ENCODE measurements at places on chromosomes 5 and 9.
A peak's percentile ranks its signal among the peaks of the same experiment; 100 is the strongest.

- no peak for DNase-seq
Observed at GRCh38 chr5:65163698-65164097, 318.0 kb downstream of the ADAMTS6 start.

DNA sequence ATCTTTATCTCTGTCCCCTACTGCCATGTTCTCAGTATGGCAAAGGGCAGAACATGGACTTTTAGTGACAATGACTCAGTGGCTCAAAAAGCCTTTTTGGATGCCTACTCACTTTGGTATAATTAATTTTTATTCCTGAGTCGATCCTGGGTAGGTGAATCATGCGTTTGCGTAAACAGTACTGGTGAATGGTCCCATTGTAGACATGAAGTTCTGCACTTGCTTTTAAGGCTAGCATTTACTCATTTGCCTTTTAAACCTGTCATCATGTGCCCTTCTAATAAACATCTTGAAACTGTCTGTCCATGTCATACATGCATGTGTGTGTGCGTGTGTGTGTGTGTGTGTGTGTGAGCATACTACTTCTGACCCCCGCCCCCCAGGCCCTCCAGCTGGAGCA, 223.0 kb downstream of the AUH start:
- DNase-seq = peak; percentile 19

GRCh38 chr5:131747180-131748105, 49.4 kb downstream of the FNIP1 start:
- DNase-seq = no peak

DNA sequence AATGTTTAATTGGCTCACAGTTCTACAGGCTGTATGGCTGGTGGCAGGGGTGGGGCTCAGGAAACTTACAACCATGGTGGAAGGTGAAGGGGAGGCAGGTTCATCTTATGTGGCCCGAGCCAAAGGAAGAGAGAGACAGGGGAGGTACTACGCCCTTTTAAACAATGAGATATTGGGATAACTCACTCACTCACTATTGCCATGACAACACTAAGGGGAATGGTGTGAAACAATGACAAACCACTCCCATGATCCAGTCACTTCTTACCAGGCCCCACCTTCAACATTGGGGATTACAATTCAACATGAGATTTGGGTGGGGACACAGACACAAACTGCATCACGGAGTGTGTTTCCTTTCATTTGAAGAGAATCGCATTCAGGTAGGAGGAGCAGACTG, 220.9 kb downstream of the GADD45G start:
- DNase-seq = no peak

DNA sequence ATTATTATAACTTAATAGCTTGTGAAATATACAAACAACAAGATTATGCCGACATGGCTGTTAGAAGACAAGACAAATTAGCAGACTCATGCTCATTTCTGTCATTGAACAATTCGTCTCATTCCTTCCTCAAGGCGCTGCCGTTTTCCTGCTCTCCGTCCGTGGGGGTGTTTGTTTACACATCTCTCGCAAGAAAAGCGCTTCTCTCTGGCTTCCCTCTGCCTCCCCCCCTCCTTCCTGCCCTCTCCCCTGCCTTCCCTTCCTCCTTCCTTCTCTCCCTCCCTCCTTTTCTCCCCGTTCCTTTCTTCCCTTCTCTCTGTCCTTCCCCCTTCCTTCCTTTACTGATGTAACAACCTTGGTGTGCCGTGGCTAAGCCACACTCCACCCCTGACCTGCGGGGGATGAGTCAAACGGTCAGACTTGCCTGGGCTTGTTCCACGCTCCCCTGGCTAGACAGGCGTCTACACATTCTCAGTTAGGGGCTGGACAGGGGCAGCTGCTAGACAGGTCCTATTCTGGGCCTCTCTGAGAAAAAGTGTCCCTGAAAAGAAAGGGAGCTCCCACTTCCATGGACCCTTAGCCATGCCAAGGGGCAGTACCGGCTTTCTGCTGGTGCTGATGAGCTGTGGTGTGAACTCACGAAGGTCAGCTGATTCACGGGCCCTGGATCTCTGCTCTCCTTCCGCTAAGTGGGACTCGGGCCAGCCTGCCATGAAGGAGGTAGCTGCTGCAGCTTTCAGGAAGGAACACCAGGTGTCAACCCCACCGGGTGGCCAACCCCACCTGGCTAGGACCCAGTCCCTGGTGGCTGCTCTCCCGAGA, 32.0 kb upstream of the SPTLC1 start:
- DNase-seq = peak; percentile 51

GRCh38 chr9:34603610-34604231, 8.2 kb downstream of the RPP25L start:
- peak; percentile 94 for DNase-seq

DNA sequence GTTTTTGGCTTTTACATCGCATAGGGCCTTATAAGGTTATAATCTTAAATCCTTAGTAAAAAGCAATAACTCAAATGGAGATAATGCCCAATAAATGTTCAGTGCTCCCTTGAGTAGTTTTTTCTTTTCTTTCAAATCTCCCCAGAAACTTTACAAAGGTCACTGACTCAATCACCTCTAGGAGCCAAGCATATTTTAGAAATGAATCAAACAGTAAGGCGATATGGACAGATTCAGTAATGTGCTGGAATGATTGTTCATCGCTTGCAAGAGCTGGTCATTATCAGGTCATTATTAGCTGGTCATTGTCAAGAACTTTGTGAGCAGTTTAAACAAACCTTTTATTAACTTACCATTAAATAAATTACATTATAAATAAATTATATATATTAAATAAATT, 130.4 kb upstream of the SLIT3 start:
- no peak for DNase-seq

DNA sequence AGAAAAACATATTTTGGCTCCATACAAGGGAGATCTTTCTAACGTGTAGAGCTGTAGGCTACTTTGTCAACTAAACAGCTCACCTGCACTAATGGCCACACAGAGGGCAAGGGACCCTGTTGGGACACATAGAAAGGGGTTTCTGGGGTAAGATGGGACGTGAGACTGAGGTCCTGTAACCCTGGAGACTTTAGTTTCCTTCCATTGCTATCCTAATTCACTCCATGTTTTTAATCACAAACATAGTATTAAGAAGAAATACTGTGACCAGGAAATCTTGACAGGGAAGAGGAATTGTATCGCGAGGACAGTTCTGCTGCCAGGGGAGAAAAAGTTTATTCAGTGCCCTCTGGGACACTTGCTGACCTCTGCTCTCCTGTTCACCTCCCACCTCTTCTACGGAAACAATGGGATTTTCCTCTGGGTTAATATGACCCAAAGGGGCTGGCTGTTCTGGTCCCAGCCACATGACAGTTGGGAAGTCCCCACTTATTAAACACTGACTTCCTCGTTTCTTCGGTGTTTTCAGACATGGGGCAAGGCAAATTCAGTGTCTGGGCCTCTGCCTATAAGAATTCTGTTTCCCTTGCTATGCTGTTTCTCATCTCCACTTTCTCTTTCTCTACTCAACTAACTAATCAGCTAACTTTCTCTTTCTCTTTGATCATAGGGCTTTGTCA, 106.9 kb upstream of the SEMA6A start:
- no peak for DNase-seq

DNA sequence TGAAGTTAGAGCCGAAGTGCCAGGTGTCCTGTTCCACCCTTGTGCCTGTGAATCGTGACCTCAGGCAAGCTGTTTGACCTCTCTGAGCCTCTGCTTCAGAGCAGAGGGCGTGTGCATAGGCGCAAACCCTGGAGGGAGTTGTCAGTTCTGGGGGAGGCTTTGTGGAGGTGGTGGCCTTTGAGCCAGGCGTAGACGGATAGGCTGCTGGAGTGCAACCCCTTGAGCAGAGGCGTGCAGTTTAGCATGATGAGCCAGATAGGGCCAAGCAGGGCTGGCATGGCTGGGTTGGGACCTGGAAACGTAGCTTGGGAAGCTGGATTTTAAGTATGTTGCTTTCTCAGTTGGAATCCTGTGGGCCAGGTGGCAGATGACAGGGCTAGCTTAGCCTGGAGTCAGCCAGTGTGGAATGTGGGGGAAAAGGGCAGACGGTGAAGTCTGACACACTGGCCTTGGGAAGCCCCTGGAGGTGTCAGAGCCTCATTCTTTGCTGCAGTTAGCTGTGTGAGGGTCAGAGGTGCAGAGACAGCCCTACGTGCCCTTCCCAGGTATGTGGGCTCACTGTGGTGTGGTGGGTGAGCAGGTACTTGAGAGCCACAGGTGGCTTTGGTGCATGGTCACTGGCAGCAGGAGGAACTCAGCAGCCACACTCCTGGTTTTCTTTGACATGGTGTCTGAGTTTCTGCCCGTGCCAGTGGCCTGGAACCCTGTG, 93.4 kb downstream of the DAB2IP start:
- DNase-seq = no peak

DNA sequence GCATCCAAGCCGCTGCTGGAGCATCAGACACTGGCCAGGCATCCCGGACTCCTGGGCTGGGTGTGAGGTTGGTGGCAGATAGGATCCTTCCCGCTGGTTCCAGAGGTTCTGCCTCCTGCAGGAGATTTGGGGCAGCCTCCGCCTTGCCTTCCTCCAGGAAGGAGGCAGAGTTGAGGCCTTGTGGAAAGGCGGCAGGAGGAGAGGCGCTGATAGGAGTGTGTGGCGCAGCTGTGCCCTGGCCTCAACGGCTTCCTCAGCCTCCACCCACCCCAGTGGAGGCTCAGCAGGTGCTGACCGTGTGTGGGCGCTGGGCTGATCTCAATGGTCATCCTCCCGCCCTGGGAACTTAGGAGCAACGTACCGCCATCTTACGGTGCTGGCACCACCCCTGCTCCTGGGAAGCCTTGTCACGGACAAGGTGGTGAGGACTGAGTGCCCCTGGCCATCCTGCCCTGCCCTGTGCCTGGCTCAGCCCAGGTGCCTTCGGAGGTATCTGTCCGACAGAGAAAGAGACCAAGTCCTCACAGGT, 10.2 kb downstream of the NCS1 start:
- DNase-seq = no peak

DNA sequence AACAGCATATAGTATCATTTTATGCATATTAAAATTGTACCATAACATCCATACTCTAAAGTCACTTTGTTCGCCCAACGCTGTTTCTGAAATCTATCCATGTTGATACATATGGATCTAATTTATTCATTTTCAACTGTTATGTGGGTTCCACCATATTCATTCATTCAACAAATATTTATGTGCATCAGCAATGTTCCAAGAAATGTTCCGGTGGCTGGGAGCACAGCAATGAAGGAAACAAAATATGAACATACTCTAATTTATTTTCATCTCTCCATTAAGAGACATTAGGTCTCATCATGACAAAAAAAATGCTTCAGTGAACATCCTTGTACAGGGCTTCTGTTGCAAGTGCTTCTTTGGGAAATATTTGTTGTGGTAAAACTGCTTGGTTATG, 75.4 kb downstream of the MARCHF3 start:
- no peak for DNase-seq

DNA sequence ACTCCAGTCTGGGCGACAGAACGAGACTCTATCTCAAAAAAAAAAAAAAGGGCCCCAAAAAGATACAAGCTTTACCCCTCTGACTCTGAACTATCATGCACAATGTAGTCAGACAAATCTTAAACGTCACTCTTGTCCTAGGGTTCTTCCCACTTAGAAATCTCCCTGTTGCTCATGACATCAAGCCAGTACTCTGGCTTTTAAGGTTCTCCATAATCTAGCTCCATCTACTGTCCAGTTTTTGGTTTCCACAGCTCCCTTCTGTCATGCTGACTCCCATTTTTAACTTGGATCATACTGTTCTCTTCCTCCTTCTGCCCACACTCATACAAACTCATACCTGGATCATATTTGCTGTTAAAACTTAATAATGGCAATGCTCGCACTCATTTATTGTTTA, 156.7 kb upstream of the TLX3 start:
- DNase-seq = peak; percentile 51

DNA sequence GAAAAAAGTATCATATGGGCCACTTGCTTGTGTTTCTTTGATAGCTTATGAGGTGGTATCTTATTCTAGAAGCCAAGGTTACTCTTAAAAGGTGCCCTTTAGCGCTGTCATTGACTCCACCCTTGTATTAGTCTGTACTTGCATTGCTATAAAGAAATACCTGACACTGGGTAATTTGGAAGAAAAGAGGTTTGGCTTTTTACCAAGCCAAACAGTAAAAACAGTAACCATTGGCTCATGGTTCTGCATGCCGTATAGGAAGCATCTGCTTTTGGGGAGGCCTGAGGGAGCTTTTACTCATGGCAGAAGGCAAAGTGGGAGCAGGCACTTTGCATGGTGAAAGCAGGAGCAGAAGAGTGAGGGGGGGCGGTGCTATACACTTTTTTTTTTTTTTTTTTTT, 87.4 kb downstream of the TEK start:
- DNase-seq = no peak

DNA sequence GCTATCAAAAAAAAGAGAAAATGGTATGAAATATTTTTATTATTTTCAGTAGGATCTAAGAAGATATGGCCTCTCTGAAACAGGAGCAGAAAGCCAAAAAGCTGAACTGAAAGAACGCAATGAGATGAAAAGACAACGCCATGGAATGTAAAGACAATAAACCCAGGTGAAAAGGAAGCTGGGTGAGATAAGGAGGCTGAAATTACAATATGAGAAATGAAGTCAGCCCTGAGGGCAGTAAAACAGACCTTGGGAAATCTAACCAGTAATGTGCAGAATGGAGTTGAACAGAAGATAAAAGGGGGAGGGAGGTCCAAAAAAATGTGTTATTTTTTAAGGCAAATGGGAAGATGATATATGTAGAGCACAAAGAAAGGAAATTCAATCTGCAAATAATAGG, 265.3 kb downstream of the ENC1 start:
- no peak for DNase-seq

DNA sequence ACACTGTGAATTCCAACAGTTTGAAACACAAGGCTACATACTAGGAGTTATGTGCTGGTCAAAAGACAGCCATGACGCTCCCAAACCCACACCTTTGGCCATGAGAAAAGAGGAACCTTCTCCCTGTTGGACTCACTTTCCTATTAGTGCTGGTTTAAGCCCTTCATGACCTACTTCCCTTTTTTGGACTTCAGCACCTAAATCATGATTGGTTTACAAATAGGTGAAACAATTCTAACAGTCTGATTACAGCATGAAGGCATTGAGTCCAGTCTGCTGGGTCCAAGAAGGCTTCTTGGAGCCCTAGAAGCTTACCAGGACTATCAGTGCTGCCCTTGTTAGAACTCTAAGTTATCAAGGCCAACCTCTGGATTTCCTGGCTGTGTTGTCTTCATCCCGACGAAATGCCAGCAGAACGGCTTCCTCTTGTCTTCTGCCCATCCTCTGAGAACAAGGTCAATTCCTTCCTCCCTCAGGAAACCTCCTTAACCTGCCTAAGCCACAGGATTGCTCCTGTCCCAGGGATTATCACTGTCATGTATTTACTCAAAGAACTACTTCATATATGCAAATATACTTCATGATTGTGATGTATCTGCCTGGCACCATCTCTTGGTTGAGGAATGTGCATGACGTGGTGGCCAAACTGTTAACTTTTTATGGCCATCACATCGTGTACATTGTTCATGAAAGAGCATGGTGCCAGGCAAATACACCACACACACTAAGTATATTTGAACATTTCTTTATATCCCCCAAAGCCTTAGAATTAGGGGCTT, 83.6 kb downstream of the ANKH start:
- DNase-seq = no peak

- DNase-seq = no peak
Observed at GRCh38 chr5:132000241-132000490, 11.3 kb downstream of the ACSL6 start.
